Amygdala (tissue), 56 donors: ENCODE measurements at places on chromosomes 3 and 15.

- no peak for DNase-seq
These were observed 1.5 kb downstream of the SV2B start for GRCh38 chr15:91101608-91101920.

- DNase-seq, result no peak
These were observed 172.0 kb downstream of the STT3B start for GRCh38 chr3:31704591-31705179.

- DNase-seq, result no peak
These were observed 57.4 kb downstream of the EEFSEC start for GRCh38 chr3:128210711-128211110.

- no peak for DNase-seq
These were observed 37.5 kb downstream of the SEMA5B start for GRCh38 chr3:122989856-122990575.
